ENCODE measurements at places on chromosomes 1 and 21.

DNA sequence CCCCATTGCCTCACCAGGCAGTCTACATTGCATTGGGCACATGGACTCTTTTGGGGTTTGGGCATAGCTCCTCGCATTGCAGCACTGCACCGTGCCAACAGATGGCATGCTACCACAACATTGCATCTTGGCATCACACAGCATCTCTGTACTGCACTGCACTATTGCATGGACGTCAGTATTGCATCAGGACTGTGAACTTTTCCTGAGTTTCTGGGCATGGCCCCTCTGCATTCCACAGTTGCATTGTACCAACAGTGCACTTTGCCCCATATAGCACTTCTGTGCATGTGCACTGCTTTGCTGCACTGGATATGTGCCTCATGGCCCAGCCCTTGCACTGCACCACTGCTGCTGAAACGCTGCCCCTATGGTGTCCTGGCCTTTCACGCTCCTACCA is 9.6 kb downstream of the PTPRU start:
- DNase-seq = peak; percentile 48

- no peak for DNase-seq
Observed at GRCh38 chr21:44530903-44531605, 8.9 kb downstream of the KRTAP10-1 start.

DNA sequence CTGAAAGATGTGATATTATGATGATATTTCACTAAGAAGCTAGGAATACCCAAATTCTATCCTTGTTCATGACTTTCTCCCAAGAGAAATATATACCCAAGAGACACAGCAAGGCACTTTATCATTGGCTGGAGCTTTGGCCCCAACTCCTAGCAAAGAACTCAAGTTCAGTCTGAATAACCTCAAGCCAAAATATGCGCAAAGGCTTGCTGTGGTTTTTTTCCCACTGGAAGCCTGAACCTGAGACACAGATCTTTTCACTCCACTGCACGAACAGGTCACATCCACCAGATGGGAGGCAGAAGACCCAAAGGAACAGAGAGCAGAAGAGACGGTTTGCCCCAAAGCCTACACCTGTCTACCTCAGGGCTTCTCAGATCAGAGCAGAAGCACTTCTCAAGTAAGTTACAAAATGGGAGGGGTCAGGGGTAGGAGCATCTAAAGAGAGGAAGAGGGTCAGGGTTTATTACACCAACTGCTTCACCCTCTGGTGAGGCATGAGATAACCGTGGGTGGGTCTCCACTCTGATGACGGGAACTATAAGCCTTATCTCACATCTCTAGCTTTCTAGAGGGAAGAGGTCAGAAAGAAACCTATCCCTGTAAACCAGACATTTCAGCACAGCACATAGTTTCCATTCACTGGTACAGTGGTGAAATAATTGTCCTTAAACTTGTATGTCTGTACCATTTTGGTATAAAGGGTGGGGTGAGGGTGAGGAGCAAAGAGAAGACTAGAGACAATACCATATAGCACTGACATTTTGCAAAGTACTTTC is 17.1 kb upstream of the CDC42BPA start:
- no peak for DNase-seq

DNA sequence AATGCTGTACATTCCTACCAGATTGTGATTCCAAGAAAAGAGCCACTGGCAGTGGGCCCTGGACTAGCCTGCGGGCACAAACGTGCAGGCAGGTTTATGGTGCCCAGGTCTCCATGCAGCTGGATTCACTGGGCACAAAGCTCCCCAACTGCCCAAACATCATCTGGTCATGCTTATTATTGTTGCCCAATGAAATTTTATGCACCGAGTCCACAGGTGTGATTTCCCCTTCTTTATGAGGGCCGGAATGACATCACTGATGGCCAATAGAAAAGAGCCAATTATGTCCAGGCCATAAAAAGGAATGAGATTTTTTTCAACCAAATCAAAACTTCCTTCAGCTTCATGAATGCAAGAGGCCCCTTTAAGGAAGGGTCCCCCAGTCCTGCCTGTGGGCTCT is 66.2 kb downstream of the ERI3 start:
- no peak for DNase-seq

DNA sequence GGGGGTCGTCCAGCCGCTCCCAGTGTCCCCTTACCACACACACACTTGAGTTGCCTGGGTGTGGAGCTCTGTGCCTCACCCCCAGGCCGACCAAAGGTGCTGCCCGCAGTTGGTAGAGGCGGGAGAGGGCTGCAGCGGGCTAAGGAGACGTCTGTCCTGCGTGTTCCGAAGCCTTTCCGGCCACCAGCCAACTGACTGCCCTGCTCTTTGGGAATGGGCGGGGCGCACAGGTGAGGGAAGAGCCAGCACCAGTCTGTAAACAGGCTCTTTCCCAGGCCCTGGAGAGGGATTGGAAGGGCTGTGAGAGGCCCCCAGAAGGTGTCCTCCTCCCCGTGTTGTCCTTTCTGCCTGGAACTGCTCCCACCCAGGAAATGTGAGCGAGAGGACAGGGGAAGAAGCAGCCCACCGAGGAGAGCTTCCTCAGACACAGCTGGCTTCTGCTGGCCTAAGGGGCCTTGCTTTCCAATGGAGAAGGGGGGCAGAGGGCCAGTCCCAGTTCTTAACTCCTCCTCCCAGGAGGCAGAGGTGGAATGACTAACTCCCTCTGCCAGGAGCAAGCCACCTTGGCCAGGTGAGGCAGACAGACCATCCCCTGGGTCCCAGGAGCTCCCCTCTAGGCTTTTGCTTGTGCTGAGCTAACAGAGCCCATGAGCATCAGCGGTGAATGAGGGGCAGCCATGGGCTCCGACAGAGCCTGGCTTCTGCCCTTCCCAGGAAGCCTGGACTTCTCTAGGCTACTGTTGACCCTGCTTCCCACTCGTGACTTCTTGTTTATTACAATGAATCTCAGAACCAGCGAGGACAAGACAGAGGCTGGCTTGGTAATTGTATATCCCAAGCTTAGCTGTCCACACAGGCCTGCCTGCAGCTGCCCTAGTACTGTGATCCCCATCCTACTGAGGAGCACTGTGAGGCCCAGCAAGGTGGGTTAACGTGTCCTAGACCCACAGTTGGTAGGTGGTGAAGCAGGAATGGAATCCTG is 158.1 kb upstream of the COA6 start:
- no peak for DNase-seq

DNA sequence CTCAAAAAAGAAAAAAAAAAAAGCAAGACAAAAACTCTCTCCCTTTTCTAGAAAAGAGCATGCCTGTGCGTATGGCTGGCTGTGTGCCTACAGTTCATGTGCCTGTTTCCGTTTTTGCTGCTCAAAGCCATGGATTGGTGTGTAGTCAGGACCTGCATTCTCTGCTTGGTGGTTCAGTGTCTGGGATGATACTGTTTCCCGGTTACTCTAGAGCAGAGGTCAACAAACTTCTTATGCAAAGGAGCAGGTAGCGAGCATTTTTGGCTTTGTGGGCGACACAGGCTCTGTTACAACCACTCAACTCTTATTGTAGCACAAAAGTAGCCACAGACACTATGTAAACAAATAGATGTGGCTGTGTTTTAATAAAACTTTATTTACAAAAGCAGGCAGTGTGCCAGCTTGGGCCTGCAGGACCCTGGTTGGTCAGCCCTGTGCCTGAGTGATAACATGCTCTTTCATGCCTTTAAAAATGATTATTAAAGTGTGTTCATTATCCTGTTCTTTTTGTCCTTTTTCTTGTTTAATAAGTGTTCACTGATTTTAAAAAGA is 524.2 kb downstream of the KIF26B start:
- DNase-seq = no peak

DNA sequence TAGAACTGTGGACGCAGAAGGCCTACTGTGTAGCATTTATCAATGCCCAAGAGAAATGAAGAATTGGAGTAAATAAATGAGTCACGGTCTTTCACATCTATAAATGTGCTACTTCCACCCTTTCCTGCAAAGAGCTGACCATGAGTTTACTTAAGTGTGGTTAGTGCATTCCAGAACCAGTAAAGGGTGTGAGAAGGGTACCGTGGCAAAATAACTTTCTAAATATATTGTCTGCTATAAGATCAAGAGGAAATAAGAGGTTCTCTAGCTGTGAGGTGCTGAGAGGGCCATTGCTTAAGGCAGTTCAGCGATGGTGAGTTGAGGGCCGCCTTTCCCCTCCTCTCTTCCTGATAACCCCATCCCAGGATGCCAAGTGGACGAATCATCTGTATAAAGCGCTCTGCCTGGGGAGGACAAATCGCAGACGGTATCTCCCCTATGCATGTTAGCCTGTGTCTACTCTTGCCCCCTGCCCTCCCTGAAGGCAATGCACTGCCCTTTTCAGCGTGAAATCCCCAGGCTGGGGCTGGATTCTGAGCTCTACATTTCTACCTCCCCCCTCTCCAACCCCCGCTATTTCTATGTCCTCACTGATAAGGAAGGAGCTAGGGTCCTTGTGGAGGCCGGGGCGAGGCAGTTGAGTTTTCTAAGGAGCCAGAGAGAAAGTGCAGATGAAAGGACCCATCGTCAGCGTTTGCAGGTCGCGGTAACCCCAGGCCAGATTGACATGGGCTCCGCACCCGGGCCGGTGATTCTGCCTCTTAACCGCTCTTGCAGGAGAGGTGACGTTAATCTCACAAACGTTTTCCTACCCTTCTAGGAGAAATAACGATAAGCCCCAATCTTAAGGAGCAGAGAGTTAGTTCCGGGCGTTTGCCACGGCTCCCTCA is 1.5 kb upstream of the NCAM2 start:
- peak; percentile 4 for DNase-seq

DNA sequence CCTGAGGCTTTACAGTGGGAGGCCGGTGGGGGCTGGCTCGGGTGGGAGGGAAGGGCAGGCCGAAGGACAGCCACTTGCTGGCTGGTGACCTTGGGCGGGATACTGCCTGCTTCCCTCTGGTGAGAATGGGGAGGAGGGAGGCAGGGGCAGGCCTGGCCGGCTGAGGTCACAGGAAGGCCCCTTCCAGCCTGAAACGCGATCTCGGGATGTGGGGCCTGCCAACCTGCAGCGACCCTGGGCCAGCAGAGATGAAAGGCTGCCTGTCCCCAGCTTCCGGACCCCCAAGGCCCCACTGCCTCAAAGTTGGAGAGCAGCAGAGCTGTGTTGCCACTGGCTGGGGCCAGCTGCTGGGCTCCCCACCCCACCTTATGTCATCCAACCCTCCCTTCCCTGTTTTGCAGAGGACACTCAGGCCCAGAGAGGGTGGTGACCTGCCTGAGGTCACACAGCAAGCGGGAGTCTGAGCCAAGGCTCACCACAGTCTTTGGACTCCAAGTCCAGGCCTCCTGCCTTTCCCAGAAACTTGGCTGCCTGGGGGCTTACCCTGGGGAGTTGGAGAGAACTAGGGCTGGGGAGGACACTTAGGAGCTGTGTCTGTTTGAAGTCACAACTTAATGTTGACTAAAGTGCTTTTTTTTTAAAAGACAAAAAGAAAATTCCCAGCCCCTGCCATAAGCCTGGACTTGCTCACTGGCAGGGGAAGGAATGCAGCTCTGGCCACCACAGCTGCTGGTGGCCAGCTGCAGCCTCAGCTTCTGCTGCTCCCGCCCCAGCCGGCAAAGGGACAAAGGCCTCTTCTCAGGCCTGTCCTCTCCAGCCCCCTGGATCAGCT is 14.8 kb upstream of the WASF2 start:
- peak; percentile 77 for DNase-seq

- no peak for DNase-seq
Observed at GRCh38 chr1:78745111-78745510, 95.5 kb downstream of the IFI44 start.

DNA sequence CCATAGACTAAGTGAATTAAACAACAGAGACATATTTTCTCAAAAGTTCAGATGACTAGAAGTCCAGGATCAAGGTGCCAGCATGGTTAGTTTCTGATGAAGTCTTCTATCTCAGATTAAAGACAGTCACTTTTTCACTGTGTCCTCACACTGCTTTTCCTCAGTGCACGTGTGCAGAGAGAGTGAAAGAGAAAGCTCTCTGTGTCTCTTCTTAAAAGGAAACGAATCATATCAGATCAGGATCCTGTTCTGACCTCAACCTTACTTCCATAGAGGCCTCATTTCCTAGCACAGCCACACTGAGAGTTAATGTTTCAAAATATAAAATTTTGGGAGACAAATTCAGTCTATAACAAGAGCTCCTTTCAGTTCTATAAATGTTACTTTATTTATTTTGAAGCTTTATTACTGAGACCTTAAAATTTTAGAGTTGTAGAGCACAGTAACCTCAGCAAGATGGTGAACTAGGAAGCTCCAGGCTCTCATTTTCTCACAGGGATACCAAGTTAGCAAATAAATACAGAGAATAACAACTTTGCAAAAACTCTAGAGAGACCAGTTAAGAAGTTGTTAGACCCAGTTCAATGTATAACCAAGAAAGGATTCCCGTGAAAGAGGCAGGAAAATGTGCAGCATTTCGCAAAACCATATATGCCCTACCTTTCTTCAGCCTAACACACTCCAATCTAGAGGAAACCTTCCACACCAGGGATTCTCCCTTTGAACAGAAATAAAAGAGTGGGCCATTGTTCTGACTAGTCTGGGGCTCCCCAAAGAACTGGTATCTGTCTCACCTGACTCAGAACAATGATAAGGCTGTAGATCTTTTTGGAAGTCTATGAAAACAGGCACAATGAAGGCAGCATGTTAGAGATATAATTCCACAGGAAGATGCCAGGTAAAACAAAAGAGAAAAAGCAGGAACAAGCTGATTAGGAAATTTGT is 372.2 kb downstream of the MRPL39 start:
- no peak for DNase-seq

DNA sequence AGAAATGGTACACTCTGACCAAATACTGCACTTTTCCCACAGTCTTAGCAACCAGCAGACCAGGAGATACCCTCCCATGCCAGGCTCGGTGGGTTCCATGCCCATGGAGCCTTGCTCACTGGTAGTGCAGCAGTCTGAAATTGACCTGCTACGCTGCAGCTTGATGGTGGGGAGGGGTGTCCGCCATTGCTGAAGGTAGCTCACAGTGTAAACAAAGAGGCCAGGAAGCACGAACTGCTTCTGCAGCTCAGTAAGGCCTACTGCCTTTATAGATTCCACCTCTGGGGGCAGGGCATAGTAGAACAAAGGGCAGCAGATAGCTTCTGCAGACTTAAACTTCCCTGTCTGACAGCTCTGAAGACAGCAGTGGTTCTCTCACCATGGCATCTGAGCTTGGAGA is 12.3 kb upstream of the IFI44L start:
- no peak for DNase-seq

Data from AG10803 (cell line).